ENCODE measurements at places on chromosomes 6 and 20.

- no peak for DNase-seq
Observed at GRCh38 chr6:75428204-75428603, 65.4 kb downstream of the FILIP1 start.

- no peak for DNase-seq
Observed at GRCh38 chr6:38273325-38273724, 366.4 kb downstream of the BTBD9 start.

GRCh38 chr6:160111806-160112205, 9.8 kb upstream of the SLC22A1 start:
- DNase-seq, result no peak

- no peak for DNase-seq
Observed at GRCh38 chr20:30513050-30513628, 744.3 kb upstream of the DEFB115 start.

DNA sequence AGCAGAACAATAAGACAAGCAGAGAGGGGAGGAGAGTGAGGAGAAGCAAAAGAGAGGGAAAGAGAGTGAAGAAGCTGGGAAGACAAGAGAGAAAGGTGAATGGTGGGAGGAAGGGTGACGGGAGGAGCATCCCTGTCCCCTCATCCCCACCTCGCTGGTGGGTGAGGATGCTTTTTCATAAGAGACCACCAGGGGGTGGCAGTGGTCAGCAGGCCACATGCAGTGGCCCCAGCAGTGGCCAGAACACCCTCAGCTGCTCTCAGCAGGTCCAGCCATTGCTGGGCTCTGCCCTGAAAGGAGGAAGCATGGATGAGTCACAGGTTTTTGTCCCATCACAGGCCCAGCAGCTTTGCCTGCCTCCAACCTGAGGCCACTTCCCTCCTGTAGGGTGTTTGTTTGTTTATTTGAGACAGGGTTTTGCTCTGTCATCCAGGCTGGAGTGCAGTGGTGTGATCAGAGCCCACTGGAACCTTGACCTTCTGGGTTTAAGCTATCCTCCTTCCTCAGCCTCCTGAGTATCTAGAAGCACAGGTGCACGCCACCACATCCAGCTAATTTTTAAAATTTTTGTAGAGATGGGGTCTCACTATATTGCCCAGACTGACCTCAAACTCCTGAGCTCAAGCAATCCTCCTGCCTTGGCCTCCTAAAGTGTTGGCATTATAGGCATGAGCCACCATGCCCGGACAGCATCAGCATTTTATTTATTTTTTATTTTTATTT, 24.0 kb downstream of the FGD2 start:
- no peak for DNase-seq

DNA sequence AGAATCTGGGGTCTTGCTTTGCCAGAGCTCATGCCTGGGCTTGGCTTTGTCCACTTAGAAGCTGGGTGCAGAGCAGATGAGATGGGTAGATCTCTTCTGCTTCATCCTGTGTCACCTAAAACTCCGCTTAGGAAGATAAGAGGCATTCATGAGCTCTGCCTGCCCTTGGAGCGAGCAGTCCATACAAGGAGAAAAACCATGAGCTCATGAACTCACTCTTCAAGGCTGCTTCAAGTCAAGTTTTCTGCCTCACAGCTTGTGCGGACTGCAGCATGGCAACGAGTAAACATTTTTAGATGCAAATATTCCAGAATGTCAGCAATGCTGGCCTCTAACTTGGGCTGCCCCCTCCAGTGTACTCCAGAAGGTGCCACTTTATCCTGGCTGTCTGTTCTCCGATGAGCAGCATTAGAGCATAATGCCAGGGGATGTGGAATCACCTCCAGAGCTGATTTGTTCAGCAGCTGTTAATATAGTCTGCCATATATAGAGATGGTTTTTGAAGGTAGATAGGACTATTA, 10.7 kb upstream of the UQCC2 start:
- no peak for DNase-seq

DNA sequence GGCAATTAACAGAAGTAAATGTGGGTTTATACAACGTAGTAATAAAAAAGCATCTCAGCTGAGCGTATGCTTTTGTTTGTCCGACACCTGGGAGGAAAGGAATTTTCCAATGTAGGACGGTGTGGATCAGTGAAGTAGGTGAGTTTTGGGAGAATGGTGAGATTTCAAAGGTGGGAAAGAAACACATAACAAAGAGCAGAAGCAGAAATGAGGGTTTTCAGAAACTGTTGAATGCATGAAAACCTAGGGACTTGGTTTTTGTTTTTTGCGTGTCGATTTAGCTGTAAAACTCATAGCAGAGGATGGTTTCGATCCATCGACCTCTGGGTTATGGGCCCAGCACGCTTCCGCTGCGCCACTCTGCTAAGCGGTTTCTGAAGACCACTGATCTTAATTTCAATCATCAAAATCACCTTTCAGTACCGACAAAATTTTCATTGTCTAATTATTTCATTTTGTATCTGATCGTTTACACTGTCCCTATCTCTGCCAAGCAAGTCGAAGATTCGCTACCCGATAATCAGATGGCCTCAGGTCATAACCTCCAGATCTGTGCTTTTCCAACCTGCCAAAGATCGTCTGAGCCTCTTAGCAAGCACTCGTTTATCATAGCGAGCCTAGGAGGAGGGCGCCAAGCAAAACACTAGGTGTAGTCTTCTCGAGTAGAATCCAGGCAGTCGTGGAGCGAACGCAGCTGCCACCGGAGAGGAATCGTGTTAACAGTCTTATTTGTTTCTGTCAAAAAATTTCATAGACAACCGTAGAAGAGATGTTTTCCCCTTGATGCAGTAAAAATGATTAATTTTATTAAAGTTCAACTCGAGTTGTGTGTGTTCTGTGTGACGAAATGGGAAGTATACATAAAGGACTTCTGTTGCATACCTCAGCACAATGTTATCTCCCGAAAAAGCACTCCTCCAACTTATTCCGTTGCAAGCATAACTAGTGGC, 20.9 kb upstream of the POM121L2 start:
- no peak for DNase-seq

GRCh38 chr6:6545616-6546317, 42.8 kb upstream of the LY86 start:
- no peak for DNase-seq

DNA sequence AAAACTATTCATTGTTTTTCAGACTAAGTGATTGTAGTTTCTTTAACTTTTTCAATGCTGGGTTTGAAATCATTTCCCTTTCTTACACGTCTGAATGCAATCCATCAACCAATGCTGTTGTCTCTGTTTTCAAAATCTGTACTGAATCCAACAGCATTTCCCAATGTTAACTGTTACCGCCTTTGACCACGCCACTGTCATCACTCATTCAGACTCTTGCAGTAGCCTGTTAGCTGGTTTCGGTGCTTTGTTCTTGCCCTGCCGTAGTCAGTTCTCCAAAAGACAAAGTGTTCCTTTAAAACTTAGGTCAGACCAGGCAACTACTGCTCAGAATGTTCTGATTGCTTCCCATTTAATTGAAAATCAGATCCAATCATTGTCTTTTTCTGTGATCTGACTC, 131.3 kb downstream of the PLCB4 start:
- DNase-seq, result no peak

All from forelimb muscle (tissue), 1 donor.